ENCODE measurements at places on chromosomes 16 and 17.

- peak; percentile 92 for DNase-seq
Measured at GRCh38 chr17:19747829-19748806, at the start of gene ALDH3A1. ALDH3A1 (minus strand) TSS chr17:19748298; CDS start chr17:19745129, 3,169 bp downstream.

DNA sequence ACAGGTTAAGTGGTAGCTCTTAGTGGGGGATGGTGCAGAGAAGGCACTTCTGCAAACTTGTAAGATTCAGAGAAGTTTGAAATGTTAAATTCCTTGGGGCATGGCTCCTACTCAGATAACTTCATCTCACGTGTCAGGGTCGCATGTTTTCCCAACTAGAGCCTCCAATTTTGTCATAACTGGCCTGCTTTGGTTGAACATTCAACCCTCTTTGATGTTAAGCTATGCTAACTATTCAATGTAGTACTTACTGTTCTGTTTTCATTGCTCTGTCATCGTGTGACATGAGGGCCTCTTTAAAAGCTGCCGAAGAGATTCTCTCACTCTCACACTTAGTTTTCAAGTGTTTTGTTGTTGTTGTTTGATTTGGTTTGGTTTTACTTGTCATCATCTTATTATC is 280.8 kb downstream of the CDH11 start:
- DNase-seq = no peak

DNA sequence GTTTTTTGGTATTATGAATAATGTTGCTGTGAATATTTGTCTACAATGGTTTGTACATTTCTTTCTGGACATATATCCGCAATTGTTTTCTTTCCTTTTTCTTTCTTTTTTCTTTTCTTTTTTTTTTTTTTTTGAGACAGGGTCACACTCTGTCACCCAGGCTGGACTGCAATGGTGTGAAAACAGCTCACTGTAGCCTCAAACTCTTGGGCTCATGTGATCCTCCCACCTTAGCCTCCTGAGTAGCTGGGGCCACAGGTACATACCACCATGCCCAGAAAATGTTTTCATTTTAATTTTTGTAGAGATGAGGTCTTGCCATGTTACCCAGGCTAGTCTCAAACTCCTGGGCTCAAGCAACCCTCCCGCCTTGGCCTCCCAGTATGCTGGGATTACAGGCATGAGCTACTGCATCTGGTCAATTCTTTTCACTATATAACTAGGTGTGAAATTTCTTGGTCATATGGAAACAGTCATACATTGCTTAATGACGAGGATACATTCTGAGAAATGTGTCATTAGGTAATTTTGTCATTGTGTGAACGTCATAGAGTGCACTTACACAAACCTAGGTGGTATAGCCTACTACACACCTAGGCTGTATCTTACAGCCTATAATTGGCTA is 15.2 kb downstream of the IL21R start:
- DNase-seq = no peak

DNA sequence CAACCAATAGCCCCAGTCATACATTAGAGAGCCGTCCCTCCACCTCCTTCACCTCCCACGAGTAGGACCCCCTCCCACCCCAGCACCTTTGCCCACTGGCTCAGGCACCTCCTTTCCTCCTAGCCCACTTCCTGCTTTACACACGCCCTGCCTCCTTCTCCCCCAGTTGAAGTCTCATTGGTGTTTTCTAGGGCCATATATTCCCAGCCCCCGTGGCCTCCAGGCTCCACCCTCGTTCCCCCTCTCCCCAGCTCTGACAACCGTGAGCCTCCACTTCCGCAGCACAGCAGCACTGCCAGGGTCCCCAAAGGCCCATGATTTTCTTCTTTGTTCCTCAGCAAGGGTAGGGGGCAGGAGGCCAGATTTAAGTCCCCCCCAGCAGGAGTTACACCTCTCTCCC is 340.3 kb upstream of the TNRC6C start:
- DNase-seq = no peak

- no peak for DNase-seq
Measured at GRCh38 chr16:23280483-23280967, 21.6 kb upstream of the SCNN1B start.

Data from MCF 10A (cell line).